ENCODE measurements at places on chromosomes 5 and 9.

DNA sequence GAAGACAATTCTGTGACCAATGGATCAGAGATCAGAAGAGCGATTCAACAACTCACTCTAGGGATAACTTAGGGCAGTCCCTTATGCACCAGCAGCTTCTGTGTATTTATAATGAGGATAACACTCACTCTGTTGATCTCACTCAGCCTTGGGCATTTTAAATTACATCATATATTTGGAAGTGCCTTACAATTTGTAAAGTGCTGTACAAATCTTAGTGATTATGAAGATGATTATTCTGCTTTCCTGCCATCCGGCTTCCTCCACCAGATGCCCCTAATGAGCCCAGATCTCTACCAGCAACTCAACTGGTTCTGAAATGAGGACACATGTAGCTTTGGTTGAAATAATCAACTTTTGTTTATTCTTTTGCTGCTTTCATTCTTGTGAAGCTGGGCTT lies 105.3 kb downstream of the PCSK1 start:
- DNase-seq: no peak

DNA sequence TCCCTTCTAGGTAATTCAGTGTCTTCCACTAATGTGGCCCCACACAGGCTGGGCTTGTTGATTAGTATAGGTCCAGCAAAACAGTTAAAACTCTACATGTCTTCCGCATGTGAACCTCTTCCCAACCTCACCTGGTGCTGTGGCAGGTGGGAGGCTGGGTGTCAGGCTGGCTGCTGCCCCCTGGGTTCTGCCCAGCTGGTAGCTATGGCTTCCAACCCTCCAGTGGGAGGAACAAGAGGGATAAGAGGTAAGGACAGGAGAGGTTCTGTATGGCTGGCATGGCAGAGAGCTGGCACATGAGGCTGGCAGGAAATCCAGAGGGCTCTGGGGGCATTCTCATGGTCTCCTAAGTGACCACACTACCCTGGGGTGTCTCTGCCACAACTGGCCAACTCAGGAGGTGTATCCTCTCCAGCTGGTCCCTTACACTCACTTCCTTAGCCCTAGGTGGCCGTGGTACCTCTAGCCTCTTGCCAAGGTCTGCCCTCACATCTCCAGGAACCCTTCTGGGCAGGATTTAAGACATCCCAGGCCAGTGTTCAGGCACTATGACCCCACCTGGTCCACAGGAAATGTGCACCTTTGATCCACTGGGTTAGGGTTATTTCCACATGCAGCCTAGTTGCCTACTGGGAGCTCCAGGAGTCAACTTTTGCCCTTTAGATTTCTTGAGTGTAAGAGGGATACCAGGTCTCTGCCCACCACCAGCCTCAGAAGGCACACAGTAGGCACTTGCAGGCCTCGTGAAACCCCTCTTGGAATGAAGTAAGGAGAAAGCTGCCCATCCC lies 41.7 kb downstream of the AHRR start:
- DNase-seq: no peak

GRCh38 chr5:156031181-156031580 lies 295.8 kb upstream of the SGCD start:
- DNase-seq: no peak

DNA sequence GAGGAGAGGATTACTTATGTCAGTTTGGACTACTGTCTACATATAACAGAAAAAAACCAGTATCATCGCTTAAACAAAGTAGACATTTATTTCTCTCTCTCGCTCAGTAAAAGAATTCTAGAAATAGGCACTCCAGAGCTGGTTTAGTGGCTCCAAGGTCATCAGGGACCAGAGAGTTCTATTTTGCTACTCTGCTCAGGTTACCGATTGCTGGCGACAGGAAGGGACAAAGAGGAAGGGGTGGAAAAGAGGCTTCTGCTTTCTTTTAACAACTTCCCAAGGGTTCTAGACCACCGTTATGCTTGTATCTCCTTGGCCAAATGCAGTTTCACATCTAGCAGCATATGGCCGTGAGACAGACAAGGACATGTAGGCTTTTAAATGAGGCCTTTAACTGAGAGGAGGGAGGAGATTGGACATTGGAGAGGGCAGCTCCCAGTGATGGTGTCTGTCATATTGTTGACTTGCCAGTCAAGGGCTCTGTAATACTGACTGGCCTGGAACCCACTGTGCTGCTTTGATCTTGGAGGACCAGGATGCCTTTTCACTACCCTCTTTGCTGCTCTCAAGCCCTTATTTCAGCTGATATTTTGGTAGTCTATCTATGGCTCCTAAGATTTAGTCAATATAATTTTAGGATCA lies 15.6 kb upstream of the DCP2 start:
- no peak for DNase-seq

- no peak for DNase-seq
Observed at GRCh38 chr9:138016406-138017187, 139.0 kb downstream of the CACNA1B start.

DNA sequence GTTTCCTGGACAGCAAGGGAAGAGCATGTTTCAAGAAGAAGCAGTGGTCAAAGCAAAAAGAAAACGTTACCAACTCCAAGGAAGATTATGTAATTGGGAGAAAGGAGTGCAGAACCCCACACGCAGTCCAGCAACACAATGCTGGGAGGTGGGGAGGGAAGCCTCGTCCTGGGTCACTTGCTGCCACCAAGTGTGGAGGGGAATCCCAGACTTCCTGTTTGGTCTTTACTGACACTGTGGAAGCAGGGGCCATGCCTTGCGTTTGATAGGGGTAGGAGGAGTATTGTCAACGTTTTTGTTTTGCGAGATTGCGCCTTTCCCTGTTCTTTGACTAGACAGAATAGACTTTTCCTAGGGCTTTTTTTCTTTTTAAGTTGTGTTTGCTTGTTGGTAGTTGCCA lies 421.0 kb downstream of the KDM4C start:
- DNase-seq: no peak

DNA sequence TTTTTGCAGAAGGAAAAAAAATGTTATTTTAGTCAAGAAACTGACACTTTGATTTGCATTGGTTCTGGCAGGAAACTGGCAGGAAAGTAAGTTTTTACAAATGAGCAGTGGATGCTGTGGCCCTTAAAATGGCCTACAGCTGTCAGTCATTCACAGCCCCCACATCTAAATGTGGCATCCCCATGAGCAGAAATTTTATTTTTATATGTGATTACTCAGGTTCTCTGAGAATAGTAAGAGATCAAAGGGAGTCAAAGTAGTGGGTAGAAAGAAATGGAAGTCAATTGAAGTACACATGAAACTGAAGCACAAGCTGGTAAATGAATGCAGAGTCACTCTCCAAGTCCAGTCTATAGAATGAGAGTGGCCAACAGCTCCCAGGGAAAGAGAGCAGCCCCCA lies 80.3 kb downstream of the ENC1 start:
- DNase-seq: no peak

GRCh38 chr9:73951147-73951546 lies 546.0 kb upstream of the RORB start:
- no peak for DNase-seq

- no peak for DNase-seq
Observed at GRCh38 chr5:152994033-152994680, 496.3 kb upstream of the GRIA1 start.

- peak; percentile 68 for DNase-seq
Observed at GRCh38 chr5:124371111-124371706, 375.2 kb downstream of the ZNF608 start.

- DNase-seq: no peak
Observed at GRCh38 chr5:149410071-149410470, 31.0 kb upstream of the IL17B start.

GRCh38 chr5:170095646-170096045 lies 10.1 kb upstream of the FOXI1 start:
- no peak for DNase-seq

DNA sequence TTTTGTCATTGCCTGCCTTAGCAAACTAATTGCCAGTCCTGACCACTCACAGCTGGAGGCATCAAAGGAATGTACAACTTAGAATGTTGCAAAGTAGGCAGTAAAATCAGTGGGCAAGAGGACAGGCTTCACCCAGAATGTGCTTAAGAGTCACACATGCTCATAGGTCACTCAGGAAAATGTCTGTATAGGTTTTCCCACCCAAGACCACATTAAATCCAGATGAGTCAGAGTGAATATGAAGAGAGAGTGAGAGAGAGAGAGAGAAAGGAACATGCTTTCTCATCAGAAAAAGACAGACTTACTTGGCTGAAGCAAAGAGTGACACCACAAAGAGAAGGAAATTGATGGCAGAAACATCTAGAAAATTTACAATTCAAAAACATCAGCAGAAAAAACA lies 37.9 kb downstream of the PLEKHG4B start:
- no peak for DNase-seq

- DNase-seq: no peak
Observed at GRCh38 chr5:77016962-77017361, 13.2 kb upstream of the AGGF1 start.

- no peak for DNase-seq
Observed at GRCh38 chr5:7955476-7955875, 86.5 kb downstream of the MTRR start.

DNA sequence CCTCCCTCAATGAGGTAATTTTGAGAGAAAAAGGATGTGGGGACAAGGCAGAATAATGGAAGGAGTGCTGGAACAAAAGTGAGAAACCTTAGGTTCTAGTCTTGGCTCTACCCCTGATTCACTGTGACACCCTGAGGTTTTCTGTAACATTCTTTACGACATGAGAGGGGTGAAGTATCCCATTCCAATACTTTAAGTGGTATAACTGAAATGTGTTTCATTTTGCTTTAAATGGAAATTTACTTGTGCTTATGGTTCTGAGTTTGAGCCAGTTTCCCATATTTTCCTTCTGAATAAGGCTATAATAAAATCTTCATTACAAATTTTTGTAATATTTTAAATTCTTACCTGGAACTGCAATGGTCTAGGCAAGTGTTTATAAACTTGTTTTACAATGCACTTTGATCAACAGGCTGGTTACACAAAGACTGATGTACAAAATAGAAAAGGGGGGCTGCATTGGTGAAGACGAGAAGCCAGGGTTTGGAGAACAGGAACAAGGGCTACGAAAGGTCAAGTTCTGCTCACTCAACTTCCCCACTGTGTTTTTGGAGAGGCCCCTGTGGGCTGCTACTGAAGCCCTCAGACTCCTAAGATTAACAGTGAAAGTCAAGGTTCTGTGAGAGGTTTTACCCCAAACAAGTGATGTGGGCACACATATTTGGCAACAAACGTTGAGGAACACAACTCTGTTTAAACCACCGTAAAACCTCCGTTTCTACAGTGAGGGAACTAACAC lies 171.9 kb upstream of the ELL2 start:
- DNase-seq: peak; percentile 35

DNA sequence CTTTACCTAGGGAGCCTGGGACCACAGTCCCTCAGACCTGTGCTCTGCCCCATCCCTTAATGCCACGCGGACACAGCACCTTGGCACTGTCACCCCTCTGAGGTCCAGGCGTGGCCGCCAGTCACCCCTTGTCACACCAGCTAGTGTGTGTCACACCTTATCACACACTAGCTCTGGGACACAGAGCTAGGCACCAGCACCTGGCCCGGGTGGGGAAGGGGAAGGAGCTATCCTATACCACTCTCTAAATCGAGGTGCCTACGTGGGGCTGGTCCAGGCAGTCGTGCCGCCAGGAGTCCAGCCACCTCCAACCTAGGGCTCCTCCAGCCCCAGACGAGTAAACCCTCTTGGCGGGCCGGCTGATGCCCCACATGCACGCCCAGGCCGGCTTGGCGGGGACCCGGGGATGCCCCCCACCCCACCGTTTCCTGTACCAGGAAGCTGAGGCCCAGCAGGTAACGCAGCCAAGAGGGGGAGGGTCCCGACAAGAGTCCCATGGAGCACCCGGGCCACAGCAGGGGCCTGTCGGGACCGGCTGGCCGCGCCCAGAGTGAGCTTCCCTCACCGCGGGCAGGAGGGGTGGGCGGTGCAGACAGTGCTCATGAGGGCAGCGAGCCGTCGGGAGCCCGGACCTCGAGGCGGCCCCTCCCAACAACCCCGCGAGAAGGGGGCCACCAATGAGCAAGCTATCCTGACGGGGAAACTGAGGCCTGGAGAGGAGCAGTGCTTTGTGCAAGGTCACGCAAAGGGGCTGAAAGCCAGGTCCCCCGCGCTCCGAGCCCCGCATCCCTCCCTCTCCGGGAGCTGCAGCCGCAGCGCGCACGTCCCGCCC lies 550 bp downstream of the CORO2A start:
- no peak for DNase-seq

DNA sequence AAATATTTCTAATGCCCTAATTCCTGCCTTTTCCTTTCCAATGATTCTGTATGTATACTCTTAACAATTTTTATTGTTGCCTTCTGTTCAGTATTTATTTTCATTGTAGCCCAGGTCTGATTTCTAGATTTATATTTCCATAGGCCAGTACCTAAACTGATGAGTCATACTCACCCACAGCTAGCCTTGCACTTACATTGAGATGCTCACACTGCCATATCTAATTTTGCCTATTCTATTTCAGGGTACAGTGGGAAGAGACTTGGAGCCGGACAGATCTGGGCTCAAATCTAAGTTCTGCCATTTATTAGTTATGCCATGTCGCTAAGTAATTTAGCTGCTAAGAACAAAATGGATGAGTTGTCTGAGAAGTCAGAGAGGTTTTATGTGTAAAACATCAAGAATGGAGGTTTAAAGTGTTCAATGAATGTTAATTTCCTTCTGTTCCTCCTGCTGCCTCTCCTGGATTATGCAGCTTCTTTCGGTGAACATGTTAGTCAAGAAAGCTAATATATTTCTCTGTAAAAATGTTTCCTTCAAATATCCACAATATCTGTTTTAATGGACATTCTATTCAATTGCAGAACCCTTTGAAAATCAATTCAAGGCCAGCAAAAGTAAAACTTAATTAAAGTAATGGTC lies 62.3 kb upstream of the CDK5RAP2 start:
- no peak for DNase-seq

DNA sequence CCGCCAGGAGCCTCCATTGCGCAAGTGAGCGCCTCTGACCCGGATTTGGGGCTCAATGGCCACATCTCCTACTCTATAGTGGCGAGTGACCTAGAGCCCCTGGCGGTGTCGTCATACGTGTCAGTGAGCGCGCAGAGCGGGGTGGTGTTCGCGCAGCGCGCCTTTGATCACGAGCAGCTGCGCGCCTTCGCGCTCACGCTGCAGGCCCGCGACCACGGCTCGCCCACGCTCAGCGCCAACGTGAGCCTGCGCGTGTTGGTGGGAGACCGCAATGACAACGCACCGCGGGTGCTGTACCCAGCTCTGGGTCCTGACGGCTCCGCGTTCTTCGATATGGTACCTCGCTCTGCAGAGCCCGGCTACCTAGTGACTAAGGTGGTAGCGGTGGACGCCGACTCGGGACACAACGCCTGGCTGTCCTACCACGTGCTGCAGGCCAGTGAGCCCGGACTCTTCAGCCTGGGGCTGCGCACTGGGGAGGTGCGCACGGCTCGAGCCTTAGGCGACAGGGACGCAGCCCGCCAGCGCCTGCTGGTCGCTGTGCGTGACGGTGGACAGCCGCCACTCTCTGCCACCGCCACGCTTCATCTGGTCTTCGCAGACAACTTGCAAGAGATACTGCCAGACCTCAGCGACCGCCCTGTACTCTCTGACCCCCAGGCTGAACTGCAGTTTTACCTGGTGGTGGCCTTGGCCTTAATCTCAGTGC lies 1.9 kb downstream of the PCDHGB6 start:
- DNase-seq: no peak

- DNase-seq: no peak
Observed at GRCh38 chr5:103724271-103724670, 161.7 kb upstream of the NUDT12 start.

GRCh38 chr5:94072116-94072515 lies 330.7 kb upstream of the POU5F2 start:
- no peak for DNase-seq

GRCh38 chr5:83802686-83803085 lies 82.0 kb upstream of the HAPLN1 start:
- no peak for DNase-seq

- DNase-seq: no peak
Observed at GRCh38 chr9:133589454-133590227, 19.5 kb downstream of the FAM163B start.
